ENCODE measurements at places on chromosomes 11 and 22.

DNA sequence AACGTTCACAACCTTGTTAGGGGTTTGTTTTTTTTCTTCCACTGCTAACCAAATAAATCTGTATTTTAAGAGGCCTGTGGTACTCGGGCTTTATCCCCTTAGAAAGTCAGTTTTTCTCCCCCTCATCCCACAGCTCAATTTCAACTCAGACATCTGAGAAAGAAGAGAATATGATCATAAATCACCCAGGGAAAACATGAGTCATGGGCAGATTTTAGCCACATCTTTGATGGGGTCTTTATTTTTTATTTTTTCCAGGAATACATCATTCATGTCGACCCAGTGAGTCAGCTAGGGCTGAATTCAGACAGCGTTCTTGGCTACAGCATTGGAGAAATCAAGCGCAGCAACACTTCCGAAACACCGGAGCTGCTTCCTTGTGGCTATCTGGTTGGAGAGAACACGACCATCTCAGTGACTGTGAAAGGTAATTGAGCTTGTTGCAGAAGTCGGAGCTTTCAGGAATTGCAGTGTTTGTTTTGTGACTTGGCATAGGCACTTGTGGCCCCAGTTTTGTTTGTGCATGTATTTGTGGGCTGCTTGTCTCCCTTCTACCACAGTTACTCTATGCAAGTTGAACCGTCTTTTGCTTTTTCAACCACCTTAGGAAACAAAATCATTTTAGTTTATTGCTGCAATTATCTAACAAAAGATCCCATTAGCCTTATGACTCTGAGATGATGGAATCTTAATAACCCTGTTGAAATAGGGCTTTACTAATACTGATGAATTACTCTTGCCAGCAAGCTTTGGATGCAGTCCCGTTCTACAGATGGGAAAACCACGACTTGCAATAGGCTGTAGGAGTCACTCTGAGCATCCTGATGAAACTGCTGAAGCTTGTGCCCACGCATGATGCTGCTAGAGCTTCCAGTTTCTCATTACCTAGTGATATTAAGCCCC lies 62.7 kb downstream of the DBX1 start:
- peak; percentile 83 for DNase-seq

DNA sequence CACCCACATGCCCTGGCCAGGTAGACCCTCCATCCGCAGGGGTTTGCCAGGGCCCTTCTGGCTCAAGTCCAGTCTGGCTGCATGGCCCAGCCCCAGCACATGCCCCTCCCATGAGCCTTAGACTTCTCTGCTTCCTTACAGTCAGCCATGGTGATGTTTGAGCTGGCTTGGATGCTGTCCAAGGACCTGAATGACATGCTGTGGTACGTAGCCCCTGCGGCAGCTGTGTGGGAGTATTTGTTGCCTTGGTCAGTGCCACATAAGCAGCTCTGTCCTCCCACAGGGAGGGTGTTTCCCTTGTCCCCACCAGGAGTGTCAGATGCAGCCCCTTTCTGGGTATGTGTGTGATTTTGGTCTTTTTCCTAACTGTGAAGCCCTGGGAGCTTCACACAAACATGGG lies 17.5 kb downstream of the CDC45 start:
- peak; percentile 93 for DNase-seq

GRCh38 chr11:29317694-29318093 lies 699.1 kb downstream of the KCNA4 start:
- no peak for DNase-seq

DNA sequence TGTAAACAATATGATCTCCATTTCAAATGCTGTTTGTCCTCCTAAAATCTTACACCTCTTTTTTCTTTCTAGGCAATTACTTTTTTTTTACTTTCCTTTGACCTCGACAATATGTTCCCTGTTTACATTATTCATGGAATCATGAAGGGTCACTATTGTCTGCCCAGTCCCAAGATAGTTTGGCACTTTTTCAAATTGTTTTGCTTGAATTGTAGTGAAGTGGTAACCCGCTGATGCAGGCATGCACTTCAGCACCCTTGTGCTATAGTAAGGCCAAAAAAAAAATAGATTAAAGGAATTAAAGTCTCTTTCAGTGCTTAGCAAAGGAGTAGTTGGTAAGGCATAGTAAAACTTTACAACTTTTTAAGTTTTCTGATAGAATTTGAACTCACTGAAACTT lies 90.9 kb downstream of the PAX6 start:
- peak; percentile 6 for DNase-seq

DNA sequence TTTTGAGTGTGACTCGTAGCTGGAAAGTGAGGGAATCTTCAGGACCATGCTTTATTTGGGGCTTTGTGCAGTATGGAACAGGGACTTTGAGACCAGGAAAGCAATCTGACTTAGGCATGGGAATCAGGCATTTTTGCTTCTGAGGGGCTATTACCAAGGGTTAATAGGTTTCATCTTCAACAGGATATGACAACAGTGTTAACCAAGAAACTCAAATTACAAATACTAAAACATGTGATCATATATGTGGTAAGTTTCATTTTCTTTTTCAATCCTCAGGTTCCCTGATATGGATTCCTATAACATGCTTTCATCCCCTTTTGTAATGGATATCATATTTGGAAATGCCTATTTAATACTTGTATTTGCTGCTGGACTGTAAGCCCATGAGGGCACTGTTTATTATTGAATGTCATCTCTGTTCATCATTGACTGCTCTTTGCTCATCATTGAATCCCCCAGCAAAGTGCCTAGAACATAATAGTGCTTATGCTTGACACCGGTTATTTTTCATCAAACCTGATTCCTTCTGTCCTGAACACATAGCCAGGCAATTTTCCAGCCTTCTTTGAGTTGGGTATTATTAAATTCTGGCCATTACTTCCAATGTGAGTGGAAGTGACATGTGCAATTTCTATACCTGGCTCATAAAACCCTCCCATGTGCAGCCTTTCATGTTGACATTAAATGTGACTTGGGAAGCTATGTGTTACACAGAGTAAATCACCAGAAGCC lies 11.0 kb downstream of the OR51E1 start:
- DNase-seq, result no peak

DNA sequence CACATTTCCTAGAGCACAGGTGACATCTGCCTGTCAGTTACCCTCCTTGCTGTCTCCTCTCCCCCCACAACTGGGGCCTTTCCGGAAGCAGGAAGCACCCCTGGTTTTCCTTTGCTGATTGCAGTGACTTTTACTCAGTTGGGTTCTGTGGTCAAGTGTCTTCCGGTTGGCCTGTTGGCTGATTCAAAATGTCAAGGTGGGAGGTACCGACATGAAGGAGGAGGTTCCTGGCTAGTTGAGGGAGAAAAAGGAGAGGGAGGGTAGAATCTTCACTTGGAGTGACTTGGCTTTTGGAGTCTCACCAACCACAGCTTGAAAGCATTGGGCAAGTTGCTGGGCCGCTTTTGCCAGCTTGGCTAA lies 9.3 kb upstream of the ADAMTS15 start:
- DNase-seq, result no peak

GRCh38 chr11:44957040-44957515 lies 6.4 kb upstream of the TP53I11 start:
- no peak for DNase-seq

DNA sequence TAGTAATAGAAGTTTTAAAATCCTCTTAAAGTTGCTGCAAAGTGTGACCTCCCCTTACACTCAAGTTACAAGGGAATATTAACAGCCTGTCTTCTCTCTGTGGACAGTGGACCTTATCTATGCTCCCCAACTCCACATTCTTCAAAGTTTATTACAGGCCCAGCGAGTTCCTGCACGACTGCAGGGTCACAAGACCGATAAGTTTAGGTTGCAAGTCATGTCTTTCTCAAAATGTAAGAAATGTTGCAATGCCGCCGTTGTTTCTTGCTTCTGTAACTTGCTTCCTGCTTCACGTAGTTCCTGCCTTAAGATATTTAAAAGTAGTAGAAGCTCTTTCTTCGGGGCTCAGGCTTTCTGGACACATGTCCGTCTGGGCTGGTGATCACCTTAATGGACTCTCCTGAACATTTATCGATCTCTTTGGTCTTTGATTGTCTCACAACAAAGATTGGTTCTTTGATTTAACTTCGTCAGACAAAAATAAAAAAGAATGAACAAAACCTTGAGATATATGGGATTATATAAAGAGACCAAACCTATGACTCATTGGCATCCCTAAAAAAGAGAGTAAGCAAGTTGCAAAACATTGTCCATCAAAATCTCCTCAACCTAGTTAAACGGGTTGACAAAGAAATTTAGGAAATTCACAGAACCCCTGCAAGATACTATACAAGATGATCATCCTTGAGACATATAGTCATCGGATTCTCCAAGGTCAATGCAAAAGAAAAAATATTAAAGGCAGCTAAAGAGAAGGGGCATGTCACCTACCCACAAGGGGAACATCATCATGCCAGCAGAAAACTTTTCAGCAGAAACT lies 45.4 kb upstream of the GLYAT start:
- no peak for DNase-seq

- no peak for DNase-seq
These were observed 84.3 kb downstream of the ARL14EP start for GRCh38 chr11:30406978-30407762.

DNA sequence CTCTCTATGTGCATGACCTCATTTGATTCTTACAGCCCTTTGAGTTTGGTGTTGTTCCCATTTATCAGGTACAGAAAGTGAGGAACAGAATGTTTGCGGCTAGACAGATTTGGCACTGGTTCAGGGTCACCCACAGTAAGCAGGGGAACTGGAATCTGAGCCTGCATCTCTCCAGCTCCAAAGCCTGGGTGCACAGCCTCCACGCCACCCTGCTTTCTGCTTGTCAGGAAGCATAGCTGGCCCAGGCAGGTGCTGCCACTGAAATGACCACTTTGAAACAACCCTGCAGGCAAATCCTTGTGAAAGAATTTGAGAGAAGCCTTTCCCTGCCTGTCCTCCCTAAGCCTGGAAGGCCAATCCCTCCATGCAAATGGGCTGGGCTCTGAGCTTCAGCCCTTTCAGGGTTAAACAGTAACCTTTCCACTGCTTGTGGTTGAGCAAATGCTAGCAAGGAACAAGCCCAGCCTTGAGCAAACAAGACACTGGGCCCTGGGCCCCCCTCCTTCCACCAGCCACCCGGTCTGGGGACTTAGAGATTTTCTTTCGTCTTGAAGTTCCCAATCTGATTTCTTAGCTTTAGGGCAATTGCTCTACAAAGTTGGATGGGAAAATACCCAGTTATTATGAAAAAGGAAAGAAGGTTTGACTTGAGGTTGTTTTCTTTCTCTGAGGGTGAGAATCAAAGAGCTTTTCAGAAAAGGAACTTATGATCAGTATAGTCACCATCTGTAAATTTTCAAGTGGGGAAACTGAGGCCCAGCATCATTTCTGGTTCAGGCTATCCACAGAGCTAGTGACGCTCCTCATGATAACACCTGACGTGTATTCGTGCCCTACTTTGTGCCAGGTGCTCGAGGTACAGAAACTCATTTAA lies 19.4 kb downstream of the EHF start:
- peak; percentile 52 for DNase-seq

GRCh38 chr22:35417606-35418005 lies 17.7 kb downstream of the MCM5 start:
- DNase-seq, result no peak

DNA sequence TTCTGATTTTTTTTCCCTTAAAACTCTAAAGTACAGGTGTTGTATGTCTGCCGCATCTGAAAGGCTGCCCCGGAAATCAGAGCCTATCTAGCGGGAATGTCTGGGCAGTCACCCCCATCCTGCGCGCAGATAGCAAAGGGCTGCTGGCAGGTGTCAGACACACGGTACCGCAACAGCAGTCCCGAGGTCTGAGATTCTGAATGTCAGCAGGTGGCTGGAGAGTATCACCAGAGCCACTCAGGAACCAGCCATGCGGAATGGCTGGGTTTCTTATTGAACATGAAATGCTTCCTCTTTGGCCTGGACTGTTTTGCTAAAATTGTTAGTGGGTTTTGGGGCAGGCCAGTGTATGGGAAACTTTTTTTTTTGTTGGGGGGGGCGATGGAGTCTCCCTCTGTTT lies 53.3 kb downstream of the CERK start:
- no peak for DNase-seq

DNA sequence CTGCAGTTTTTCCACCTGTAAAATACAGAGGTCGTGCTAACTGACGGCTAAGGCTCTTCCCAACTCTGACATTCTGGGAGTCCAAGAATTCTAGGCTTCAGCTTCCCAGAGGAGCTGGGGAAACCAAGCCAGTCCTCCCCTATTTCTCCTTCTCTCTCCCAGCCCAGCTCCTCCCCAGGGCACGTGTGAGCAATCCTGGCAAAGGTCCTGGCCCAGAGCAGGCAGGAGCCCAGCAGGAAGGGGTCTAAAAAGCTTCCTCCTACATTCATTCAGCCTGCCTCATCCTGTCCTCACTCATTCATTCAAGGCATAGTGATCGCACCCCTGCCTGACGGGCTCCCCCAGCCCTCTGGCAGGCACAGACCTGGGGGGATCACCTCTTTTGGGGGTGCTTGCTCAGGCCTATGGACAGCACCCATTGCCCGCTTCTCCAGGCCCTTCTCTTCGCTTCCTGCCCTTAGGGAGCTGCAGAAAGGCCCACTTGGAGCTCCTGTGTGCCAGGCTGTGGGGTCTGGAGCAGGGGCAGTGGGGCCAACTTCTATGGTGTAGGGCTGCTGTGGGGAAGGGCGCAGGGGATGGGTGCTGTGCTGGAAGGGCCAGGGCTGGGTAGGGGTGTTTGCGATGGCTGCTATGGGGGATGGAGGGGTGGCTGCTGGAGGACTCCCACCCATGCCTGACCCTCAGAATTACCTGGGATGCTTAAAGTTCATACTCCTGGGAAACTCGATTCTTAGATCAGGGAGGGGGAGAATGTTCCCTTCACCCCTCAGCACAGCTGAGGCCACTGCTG lies 9.8 kb downstream of the KCNC1 start:
- DNase-seq, result no peak

DNA sequence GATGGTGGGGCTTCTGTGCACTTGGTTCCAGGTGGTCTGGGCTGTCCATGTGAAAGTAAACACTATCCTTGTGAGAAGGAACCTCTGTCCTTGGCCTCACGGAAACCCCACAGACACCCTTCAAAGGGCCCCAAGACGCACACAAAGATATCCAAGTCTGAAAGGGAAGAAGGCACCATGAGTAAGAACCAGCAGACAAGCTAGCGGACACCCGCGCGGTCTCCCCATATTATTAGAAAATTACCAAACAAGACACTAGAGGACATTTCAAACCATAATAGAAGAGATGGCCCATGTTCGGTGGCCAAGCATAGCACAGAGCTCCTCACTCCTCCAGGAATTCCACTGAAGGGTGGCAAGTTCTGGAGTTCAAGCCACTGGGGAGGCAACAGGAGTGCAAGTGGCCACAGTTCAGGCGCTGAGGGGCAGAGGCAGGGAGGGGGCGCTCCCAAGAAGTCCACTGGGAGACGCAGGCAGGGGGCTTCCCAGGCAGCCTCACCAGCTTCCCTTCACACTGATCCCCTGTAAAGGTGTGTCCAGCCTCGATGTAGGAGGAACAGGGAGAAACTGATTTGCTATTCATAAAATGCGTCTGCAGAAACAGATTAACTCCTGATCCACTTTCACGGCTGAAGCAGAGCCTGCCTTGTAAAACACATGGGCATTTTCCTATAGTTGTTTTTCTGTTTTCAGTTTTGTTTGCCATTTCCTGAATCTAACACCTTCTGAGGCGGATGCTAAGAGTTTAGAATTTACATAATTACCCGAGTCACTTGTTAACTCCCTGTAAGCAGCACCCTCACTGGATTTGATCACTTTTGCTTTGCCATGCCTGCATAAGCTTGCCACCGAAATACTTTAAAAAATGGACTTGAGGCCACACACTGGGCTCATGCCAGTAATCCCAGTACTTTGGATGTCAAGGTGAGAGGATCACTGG lies 9.1 kb upstream of the PPARA start:
- DNase-seq, result no peak

Measured in choroid plexus epithelial cell (primary cell).